Cerebellar nuclear complex (tissue), 1 donor: ENCODE measurements at places on chromosomes 11 and 22.

DNA sequence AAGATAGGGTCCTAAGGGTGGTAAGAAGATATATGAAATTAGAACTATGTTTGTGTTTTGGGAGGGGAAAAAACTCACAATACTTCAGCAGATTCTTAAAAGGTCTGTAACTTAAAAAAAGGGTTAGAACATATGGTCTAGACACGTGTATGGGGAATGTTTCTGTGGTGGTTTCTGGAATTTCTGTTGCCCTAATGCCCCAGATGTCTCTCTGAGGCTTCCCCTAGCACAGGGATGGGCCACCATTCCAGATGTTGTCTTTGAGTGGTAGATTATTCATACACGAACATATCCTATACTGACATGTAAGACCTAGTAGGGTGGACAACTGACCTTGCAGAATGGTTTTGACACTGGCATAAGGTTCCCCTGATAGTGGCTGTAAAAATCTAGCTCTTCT lies 26.2 kb downstream of the EHF start:
- DNase-seq: no peak

GRCh38 chr11:94649254-94649653 lies 82.1 kb downstream of the PIWIL4 start:
- DNase-seq: no peak

DNA sequence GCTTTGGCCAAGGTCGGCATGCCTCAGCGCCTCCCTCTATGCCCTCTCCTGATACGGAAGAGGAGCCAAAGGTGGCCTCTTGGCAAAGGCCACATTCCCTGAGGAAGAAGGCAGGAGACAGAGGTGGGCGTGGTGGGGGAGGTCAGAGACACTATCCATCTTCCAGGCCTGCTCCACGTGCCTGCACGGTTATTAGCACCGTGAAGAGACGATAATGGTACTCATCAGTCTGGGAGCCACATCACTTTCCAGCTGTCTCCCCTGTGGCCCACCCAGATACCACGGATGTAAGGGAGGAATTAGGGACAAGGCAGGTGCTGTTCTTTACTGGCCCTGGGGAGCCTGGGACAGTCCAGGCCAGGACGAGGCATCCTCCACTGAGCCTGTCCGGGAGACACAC lies 354.3 kb downstream of the MN1 start:
- no peak for DNase-seq

GRCh38 chr22:20545681-20546521 lies 38.5 kb downstream of the MED15 start:
- DNase-seq: no peak
